Stimulated activated CD4-positive, alpha-beta T cell treated with anti-CD3 and anti-CD28 coated beads, Interleukin-1b, Interleukin-23, amount 100 ng/mL, for 4 hours (primary cell): ENCODE measurements at places on chromosomes 13 and 19.

DNA sequence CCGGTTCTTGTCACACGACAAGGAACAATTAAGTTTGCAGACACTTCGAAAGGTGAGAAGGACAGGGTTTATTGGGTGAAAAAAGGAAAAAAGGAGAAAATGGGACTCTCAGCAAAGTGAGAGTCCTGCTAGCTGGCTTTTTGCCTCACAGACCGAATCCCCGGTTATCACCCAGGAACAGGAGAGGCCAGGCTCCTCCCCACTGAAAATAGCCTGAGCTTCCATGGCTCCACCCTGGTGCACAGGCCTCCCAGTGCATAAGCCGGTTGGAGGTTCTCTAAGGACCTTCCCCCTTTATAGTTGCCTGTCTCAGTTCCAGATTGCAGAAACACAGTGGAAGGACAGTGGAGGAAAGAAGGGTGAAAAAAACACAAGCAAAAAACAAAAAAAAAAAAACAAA, 571.7 kb downstream of the KCTD12 start:
- DNase-seq, result no peak

- no peak for DNase-seq
Measured at GRCh38 chr19:2575734-2576481, 100.0 kb downstream of the GADD45B start.

GRCh38 chr19:28372576-28373247, 840.2 kb downstream of the UQCRFS1 start:
- no peak for DNase-seq

DNA sequence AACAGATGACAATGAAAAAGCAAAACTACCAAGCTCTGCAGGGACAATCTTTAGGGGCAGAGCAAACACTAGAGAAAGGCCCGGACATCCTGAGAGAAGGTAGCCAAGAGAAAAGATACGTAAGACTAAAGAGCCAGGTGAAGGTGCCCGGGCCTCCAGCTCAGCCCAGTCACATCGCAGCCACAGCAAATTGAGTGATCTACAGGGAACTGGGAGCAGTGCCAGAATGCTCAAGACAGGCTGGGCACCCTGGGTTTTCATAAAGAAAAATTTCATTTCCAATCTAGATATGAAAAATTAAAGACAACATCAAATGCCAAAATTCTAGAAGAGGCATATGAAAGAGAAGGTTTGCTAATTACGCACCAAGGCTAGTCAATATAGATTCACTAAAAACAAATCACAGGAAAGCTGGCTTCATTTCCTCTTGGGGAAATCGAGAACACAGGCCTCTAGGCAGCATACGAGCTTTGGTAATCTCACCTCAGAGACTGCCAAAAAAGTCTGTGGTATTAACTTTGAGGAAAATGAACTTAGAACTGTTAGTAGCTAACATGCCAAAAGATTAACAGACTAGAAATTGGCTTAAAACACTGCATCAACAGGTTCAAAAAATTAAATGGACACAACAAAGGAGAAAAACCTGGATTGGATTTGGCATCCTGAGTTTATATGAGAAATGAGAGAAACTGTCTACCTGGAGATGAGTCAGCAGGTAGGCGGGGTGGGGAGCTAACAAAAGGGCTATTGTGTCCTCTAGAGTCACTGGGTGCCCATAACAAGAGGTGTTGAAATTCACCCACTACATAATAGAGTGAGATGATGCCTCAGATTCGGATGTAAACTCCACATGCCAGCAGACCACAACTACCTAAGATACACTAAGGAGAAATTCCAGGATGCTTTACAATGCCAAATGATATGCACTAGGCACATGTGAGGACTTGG, 6.6 kb downstream of the ANKRD10 start:
- no peak for DNase-seq

DNA sequence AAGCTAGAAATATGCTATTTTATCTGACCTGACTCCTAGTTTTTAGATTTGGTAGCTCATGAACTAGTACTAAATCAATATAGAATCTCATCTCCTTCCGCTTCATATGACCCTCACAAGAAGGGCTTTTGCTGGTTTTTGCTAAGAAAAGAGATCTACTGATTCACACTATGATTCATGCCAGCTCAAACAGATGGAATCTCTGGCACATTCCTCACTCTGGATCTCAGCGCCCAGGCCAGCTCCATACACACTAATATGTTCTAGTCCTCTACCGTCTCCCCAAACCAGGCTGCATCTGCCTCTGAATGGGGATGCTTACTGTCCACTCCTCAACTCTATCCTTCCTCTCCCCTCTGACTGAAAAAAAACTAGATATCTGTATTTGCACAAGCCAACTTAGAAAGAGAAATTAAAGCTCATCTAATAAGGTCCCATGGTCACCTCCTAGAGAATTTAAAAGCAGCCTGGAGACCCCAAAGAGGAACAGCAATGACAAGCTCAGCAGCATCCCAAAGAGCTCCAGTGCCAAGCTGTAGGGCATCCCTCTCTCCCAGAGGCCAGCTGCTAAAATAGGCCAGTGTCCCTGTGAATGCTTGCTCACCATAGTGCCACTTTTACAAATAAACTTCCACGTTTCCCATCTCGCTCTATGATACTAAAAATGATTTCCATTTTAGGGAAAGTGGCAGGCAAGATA, 74.9 kb downstream of the LHFPL6 start:
- DNase-seq, result no peak

DNA sequence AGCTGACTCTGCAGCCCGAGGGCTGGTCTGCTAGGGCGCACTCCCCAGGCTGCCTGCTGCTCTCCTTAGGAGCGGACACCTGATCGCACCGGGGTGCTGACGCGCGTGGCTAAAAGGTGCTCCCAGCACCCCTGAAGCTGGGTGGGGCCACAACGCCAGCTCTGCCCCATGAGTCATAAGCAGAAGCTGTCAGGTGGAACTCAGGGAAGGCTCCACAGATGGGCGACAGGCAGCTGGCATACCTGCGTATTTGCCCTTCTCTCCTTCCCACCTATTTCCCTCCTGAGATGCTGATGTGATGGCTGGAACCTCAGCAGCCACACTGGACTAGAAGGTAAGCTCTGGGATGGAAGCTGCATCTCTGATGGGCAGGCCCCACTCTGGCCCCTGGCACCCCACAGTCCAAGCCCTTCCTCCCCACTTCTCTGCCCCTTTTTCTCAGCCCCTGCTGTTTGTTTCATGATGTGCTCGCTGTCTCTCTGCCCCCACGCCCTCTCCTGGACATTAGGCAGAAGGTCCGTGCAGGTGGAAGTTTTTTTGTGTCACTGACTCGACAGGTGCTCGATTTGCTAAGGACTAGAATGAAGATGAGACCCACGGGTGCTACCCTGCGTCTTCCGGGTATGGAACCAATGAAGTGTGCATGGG, 30.3 kb upstream of the CACTIN start:
- no peak for DNase-seq

GRCh38 chr19:34925278-34925855, 1.3 kb upstream of the ZNF30 start:
- no peak for DNase-seq

DNA sequence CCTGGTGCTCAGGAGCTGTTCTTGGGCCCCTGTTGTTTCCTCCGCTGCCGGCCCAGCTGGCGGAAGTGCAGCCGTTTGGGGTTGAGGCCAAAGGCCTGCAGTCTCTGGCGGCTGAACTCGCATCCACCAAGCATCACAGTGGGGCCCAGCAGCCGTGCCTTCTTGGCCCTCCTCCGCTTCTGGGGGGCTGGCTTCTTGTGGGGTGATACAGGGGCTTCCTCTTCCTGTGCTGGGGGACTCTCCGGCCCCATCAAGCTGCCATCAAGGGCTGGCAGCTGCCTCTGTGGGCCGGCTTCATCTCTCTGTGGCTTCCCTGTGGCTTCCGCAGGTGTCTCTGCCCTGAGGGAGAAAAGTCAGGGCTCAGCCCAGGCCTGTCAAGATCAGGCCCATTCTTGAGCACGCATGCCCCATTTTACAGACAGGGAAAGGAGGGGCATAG, 10.3 kb downstream of the ATG4D start:
- no peak for DNase-seq

DNA sequence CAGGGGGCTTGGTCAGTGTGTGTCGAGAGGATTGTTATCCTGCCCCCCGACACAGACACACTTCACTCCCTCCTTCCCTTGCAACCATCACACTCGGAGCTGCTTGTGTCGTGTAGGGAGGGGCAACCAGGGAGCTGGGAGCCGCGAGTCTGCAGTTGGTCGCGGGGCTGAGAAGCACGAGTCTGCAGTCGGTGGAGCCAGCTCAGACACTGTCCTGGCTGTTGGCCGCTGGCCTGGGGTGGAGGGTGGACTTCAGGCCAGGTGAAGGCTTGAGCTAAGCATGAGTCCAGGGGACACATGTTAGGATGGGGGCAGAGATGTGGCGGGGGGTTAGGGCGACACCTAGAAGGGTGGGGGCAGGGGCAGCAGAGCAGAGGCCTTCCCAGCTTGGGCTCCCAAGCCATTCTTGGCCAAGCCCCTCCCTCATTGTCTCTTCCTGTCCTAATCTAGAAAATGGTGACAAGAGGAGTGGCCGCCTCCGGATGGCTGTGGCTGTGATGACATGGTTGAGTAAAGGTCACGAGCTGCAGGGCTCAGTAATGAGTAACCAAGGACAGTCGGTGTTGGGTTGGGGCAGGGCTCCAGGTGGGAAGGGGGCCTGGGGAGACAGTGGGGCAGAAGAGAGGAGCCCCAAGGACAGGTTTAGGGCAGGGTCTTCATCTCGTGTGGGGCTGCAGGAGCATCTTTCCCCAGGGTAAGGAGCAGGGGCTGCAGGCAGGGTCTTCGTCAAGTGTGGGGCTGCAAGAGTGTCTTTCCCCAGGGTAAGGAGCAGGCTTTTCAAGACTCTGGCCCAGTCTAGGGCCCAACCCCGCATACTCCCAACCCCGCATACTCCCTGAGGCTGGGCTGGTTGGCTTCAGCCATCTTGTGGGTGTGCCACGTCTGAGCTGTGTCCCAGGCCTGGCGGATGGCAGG, 8.6 kb downstream of the PPP5C start:
- DNase-seq, result no peak

DNA sequence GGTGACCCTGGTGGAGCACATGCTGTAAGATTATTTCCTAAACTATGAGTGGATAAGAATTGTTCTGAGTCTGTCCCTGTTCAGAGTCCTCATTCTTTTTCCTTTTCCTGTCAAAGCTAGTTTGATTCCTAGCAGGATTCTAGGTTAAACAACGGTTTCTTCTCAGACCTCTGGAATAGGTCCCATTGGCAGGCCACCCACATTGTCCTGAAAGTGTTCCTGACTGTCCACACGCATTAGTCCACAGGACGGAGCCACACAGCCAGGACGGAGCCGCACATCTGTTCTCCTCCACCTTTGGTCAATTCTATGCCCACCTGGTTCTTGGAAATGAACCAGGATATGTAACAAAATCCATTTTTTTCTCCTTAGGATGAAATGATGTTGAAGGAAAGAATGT, 46.1 kb downstream of the ANKRD10 start:
- DNase-seq, result no peak

- no peak for DNase-seq
Measured at GRCh38 chr13:112131081-112131712, 64.2 kb downstream of the SOX1 start.

GRCh38 chr13:21344662-21345176, 114.4 kb downstream of the ZDHHC20 start:
- DNase-seq, result no peak

- no peak for DNase-seq
Measured at GRCh38 chr19:50949861-50950260, 3.0 kb downstream of the KLK5 start.

- no peak for DNase-seq
Measured at GRCh38 chr13:64910096-64910495, 2320.0 kb downstream of the PCDH9 start.

DNA sequence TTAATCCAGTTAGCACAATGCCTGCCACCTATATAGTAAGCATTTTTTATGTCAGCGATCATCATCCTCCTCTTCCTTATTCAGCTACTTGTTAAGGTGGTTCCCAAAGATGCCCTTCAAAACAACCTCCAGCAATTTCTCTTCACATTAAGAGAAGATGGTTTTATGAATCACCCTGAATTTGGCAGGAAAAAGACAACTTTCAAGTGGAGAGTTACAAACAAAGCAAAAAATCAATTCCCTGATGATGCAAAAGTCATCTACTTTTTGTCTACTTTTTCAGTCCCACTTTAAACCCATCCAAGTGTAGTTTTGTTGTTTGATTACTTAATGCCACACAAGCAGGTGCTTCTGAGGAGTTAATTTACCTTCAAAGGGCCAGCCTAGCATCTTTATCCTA, 139.1 kb upstream of the SERP2 start:
- DNase-seq, result no peak

DNA sequence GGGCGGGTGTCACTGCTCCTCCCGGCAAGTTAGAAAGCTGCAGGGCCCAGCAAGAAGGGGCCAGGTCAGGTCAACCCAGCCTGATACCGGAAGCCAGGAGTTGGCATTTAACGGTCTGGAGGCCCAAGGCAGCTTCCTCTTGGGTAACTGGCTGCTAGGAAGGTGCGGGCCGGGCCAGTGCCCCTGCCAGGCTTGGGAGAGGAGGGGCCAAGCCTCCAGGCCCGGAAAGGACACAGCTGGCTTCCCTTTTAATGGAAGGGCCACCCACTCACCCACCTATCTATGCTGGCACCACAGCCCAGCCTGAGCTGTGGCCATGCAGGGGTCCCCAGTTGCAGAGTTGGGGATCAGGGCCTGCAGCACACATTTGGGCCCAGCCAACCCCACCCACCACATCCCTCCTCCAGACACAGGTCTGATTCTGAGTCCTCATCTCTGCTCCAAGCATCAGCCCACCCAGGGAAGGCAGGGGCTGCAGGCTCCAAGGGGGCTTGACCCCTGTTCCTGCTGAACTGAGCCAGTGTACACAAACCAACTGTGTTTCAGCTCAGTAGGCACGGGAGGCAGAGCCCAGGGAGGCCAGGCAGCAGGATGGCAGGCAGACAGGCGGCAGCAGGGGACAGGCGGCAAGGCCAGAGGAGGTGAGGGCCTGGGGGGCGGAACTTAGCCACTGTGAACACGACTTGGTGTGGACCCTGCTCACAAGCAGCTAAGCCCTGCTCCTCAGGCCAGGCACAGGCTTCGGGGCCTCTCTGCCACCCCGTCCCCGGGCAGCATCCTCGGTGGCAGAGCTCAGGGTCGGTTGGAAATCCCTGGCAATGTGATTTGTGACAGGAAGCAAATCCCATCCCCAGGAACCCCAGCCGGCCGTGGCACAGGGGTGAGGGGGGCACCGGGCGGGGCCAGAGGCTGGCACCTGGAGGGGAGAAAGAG, 40.8 kb downstream of the ZSWIM4 start:
- no peak for DNase-seq

DNA sequence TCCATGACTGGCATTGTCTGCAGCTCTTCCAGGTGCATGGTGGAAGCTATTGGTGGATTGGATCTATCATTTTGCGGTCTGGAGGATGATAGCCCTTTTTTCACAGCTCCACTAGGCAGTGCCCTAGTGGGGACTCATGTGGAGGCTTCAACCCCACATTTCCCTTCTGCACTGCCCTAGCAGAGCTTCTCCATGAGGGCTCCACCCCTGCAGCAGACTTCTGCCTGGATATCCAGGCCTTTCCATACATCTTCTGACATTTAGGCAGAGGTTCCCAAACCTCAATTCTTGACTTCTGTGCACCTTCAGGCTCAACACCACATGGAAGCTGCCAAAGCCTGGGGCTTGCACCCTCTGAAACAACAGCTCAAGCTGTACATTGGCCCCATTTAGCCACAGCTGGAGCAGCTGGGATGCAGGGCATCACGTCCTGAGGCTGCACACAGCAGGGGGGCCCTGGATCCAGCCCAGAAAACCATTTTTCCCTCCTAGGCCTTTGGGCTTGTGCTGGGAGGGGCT, 800.2 kb upstream of the MIR17HG start:
- DNase-seq, result no peak

- no peak for DNase-seq
Measured at GRCh38 chr19:10968527-10969135, 7.8 kb downstream of the SMARCA4 start.

- DNase-seq, result no peak
Measured at GRCh38 chr19:46953955-46954501, 65.6 kb upstream of the NPAS1 start.

GRCh38 chr19:29547981-29548380, 22.2 kb downstream of the VSTM2B start:
- no peak for DNase-seq
